ENCODE measurements at places on chromosomes 1 and 21.

- DNase-seq = no peak
Observed at GRCh38 chr1:36532810-36533401, 50.2 kb upstream of the CSF3R start.

- DNase-seq = no peak
Observed at GRCh38 chr1:85801520-85801919, 93.3 kb upstream of the ZNHIT6 start.

- DNase-seq = no peak
Observed at GRCh38 chr1:22665752-22666151, 12.7 kb downstream of the C1QB start.

- DNase-seq = no peak
Observed at GRCh38 chr1:2802421-2802961, 998 bp upstream of the TTC34 start.

GRCh38 chr1:14733048-14733778 is 134.7 kb downstream of the KAZN start:
- no peak for DNase-seq

DNA sequence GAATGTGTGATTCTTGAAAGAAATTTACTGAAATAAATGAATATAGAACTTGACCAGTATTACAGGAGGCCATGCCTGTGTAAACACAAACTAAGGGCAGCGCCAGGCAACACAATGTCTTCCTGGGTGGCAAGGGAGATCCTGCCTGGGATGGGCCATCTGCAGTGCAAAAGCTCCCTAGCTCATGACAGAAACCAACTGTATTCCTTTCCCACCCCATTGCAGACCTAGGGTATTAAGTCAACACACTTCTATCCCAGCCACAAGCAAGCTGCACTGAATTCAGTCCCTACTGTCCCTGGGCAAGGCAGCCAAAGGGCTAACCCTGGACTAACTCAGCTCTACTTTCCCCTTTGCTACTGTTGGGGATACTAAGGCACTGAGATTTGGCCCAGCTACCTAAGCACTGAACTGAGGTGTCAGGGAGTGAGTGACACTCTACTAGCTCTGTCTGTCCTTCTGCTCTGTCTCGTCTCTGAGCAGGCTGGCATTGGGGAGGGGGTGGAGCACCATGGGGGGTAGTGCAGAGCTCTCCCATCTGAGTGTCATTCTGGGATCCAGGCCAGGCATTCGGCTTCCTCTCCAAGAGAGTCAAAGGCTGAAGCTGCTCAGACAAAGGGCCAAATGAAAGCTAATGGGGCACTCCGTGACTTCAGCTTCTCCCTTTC is 2.5 kb downstream of the INKA2 start:
- no peak for DNase-seq

GRCh38 chr1:109725510-109725909 is 13.5 kb downstream of the GSTM5 start:
- DNase-seq = no peak

DNA sequence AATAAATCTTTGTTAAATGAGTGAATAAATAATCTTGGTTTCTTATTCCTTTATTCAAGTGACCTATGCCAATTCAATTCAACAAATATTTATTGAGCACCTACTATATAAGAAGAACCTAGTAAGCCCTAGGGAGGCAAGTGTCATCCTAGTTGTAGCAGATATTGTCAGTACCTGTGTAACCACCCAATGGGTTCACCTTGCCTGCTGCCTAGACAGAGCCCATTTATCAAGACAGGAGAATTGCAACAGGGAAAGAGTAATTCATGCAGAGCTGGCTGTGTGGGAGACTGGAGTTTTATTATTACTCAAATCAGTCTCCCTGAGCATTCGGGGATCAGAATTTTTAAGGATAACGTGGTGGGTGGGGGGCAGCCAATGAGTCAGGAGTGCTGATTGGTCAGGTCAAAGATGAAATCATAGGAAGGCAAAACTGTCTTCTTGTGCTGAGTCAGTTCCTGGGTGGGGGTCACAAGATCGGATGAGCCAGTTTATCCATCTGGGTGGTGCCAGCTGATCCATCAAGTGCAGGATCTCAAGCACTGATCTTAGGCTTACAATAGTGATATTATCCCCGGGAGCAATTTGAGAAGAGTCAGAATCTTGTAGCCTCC is 53.8 kb upstream of the KCNA3 start:
- no peak for DNase-seq

DNA sequence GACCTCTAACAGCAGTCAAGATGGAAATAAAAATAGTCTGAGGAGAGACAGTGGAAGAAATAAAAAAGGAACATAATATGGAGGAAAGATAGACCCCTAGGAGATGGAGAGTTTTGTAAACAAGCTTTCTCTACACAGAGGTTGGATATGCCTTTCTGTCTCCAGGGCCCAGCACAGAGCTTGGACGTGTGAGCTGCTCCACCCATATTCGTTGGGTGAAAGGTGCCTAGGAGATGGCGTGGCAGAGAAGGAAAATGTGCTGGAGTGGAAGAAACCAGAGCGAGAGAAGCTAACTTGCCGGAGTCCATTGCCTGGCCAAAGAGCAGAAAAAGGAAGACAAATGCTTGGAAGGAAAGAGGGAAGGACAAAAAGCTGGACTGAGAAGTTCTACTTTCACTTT is 78.3 kb upstream of the LMO4 start:
- no peak for DNase-seq

GRCh38 chr1:229420765-229421164 is 13.1 kb downstream of the ACTA1 start:
- no peak for DNase-seq

GRCh38 chr1:230744382-230744781 is 2.8 kb upstream of the CAPN9 start:
- DNase-seq = no peak

- DNase-seq = no peak
Observed at GRCh38 chr1:21518774-21519455, 9.7 kb downstream of the ALPL start.

DNA sequence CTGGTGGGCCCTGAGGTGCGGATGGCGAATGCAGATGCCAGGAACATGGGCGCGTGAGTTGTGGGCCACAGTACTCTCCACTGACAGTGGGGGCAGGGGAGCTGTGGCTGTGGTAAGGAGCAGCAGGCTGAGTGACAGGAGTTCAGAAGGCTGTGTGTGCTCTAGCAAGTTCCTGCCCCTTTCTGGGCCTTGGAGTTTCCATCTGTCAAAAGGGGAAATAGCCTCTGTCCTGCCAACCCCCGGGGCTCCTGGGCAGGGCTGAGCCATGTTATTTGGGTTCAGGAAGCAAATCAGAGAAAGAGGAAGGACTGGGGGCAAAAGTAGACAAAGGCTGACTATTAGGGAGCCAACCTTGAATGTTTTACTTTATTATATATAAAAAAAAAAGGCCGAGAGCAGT is 19.5 kb upstream of the MFN2 start:
- DNase-seq = no peak

DNA sequence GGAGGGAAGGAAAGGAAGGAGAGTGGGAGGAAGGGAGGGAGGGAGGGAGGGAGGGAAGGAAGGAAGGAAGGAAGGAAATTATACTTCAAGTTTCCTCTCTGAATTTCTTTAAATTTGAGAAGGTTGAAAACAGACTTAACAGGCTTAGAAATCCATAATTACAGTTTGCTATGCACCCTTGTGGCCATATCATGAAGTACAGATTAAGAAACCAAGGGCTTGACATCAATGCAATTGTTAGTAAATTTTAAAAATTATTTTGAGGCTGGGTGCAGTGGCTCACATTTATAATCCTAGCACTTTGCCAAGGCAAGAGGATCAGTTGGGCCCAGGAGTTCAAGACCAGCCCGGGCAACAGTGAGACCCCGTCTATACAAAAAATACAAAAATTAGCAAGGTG is 14.4 kb downstream of the ANP32E start:
- DNase-seq = no peak

GRCh38 chr1:198465201-198466144 is 75.0 kb downstream of the ATP6V1G3 start:
- DNase-seq = no peak

DNA sequence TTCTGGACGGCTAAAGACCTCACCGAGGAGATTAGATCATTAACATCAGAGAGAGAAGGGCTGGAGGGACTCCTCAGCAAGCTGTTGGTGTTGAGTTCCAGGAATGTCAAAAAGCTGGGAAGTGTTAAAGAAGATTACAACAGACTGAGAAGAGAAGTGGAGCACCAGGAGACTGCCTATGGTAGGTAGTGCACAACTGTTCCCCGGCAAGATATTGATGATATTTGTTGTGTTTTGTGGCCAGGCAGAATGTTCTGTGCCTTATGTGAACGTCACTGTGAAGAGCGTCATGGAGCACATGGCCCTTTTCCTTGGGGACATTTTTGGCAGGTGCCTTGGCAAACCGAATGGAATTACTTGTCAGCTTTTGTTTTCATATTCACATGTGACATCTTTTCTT is 191.7 kb downstream of the DISC1 start:
- DNase-seq = no peak

- DNase-seq = no peak
Observed at GRCh38 chr1:110243574-110243973, 33.5 kb downstream of the KCNC4 start.

GRCh38 chr21:30129246-30129645 is 37.4 kb downstream of the CLDN17 start:
- DNase-seq = no peak

DNA sequence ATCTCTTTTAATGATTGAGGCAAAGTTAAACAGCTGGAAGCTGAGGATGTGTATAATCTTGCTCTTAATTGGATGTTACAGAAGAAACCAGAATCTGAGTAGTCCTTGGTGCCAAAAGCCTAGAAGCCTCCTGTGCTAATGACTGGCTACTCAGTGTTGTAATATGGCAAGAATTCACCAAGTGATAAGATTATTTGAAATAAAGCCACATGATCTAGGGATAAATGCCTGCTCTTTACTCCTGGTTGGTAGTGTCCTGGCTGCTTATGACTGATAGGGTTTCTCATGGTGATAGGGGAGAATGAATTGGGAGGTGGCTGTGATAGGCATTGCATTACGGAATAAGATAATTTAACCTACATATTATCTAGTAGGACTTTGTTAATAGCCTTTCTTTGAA is 13.6 kb upstream of the MAB21L3 start:
- DNase-seq = no peak

- no peak for DNase-seq
Observed at GRCh38 chr1:228898582-228898992, 163.3 kb downstream of the RHOU start.

DNA sequence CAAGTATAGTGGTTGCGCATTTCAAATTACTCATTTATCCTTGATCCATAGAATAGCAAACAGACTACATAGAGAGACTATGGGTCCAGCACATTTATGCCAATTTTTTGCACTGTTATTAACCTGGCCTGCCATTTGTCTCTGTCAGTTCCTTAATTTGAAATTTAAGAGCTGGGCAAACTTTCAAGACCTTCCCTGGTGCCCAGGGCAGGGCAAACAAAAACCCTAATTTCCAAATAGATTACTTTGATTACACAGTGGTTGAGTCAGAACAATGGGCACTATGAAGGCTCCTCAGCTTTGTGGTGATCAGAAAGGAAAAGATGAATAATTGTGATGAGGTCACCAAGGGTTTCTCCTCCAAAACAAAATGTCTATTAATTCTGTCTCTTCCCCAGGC is 80.6 kb downstream of the TNFSF18 start:
- no peak for DNase-seq

- DNase-seq = no peak
Observed at GRCh38 chr21:35547946-35548774, 499.1 kb upstream of the RUNX1 start.

DNA sequence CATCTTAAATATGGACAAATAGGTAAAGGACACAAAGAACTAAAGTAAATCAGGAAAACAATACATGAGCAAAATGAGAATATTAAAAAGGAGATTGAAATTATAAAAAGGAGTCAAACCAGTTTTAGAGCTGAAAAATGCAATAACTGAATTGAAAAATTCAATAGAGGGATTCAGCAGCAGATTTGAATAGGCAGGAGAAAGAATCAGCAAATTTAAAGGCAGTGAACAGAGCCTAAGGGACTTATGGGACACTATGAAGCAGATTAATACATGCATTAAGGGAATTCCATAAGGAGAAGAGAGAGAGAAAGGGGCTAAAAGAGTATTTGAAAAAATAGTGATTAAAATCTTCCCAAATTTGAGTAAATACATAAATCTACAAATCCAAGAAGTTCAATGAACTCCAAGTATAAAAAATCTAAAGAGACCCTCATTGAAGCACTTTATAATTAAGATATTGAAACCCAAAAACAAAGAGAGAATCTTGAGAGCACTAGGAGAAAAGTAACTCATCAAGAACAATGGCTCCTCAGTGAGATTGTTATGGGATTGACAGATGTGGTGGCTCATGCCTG is 2.9 kb downstream of the CFAP107 start:
- DNase-seq = no peak

GRCh38 chr1:179105393-179105792 is 23.5 kb downstream of the TOR3A start:
- no peak for DNase-seq

- DNase-seq = no peak
Observed at GRCh38 chr1:36882536-36883285, 151.6 kb downstream of the GRIK3 start.

GRCh38 chr21:15614766-15615165 is 115.0 kb upstream of the USP25 start:
- no peak for DNase-seq

DNA sequence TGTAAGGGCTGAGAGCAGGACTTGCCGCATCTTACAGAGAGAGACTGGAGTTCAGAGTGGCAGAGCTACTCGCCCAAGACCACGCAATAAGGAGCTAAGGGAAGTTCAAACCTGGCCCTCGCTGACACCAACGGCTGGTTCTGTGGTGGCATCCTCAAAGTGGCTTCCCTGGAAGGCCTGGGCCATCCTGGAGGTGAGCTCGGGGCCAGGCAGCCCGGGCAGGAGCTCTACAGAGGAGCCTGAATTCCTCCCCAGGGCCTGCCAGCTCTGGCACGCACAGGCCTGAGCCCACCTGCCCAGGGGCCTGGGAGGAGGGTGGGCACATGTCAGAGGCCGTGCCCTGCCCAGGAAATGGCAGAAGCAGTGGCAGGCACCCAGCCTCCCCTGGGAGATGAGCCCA is 68.6 kb downstream of the MEGF6 start:
- DNase-seq = no peak

DNA sequence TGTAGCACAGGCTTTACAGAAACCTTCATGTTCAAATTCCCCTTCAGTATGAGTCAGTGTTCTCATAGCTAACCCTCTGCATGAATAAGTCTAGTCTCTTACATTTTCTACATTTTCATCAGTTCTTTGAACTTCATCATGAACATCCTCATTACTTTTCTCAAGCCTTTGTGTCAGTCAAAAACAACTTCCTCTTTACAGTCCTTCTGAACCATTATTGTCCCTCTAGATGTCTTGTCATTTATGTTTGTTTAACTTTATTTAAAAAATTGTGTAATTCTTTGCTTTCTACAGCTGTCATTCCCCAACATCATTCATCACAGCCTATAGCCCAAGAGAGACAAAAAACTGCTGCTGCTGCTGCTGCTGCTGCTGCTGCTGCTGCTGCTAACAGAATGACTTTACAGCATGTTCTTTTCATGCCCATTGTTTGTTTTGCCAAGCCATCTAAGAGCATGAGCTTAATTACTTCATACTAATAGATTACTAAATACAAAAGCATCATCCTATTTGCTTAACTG is 133.1 kb downstream of the LRRC40 start:
- no peak for DNase-seq

GRCh38 chr21:28714777-28715464 is 277.8 kb downstream of the LTN1 start:
- DNase-seq = no peak

Measured in stimulated activated CD4-positive, alpha-beta T cell treated with anti-CD3 and anti-CD28 coated beads, Interleukin-1b, Interleukin-23, amount 100 ng/mL, for 1 hour (primary cell).